Colonic mucosa (tissue), 4 donors: ENCODE measurements at places on chromosomes 11 and 22.

DNA sequence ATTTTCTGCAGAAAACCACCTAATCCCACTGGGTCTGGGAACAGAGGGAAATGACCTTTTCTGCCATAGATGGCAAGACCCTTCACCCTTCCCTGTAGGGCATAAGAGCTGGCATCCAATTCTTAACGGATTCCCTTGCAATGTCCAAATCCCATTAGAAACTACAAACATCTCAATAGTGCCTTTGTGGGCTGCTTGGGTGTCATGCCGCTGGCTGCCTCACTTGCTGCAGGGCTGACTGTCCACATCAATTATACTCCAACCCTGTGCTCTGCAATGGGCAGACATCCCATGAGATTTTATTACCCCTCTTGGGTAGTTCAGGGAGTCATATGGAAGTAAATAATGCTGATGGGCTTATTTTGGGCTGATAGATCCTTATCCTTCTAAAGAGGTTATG is 7.3 kb downstream of the GRAP2 start:
- peaks cover 4% of the 10 kb centered on the region for H3K27me3 ChIP-seq
- H3K4me3 ChIP-seq: no peak overlapping the region
- H3K27ac ChIP-seq: no peak overlapping the region
- DNase-seq: no peak
- no peaks in the 10 kb centered on the region for H3K4me1 ChIP-seq

- no peaks in the 10 kb centered on the region for H3K27me3 ChIP-seq
- peak overlapping the region; percentile 97 for H3K27ac ChIP-seq
- H3K4me1 ChIP-seq: peaks cover 18% of the 10 kb centered on the region
- no peak for DNase-seq
Measured at GRCh38 chr11:10900681-10901415, 43.0 kb upstream of the ZBED5 start.

- H3K4me1 ChIP-seq: no peaks in the 10 kb centered on the region
- H3K27ac ChIP-seq: no peak overlapping the region
- no peak for DNase-seq
Measured at GRCh38 chr11:44404301-44404700, 94.4 kb upstream of the ALX4 start.

DNA sequence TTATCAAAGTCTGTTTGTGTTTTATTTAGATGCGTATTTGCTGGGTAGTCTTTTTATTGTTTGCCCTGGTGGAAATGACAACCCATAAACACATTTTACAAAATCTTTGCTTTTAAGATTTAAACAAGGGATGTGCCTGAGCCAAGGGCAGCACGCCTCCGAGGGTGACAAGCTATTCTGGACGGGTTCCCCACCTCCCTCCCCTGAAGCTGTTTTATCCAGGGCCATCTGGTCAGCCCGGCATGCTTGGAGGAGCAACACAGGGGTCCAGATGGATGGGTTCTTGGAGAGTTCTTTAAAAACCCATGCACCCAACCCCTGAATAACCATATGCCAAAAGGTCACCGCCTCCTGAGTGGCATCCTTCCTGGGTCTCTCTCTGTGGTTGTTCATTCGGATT is 408.9 kb downstream of the OPCML start:
- no peaks in the 10 kb centered on the region for H3K4me1 ChIP-seq
- no peak for DNase-seq
- H3K27ac ChIP-seq: no peak overlapping the region
- no peaks in the 10 kb centered on the region for H3K27me3 ChIP-seq
- no peak overlapping the region for H3K4me3 ChIP-seq

DNA sequence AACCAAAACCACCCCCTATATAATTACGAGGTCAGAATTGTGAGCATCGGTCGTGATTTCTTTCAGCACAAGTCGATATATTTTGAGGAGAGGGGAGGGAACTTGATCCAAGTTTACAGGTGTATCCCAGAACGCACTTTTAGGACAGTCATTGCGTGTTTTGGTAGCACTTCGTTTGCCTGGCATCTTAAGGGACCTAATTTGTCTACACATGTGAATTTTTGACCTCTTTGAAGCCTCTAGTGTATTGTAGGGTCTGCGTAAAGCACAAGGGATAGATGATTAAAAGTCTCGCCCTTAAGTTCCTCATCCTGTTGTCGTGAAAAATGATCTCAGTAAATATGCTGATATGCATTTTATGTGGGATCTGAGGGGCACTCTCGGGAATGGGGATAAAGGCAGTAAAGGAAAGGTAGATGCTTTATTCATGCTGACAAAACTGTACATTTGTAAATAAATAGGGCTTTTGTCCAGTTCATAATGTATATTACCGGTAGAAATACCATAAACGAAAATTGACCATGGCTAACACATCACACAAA is 632 bp upstream of the CCDC34 start:
- H3K27me3 ChIP-seq: no peaks in the 10 kb centered on the region
- peak overlapping the region; percentile 79 for H3K4me3 ChIP-seq
- no peak for DNase-seq
- peak overlapping the region; percentile 57 for H3K27ac ChIP-seq
- no peaks in the 10 kb centered on the region for H3K36me3 ChIP-seq
- peaks cover 10% of the 10 kb centered on the region for H3K4me1 ChIP-seq

GRCh38 chr11:114892381-114893197 is 214.3 kb downstream of the NXPE2 start:
- H3K4me3 ChIP-seq: no peak overlapping the region
- no peak overlapping the region for H3K27ac ChIP-seq
- no peaks in the 10 kb centered on the region for H3K4me1 ChIP-seq
- H3K36me3 ChIP-seq: no peaks in the 10 kb centered on the region
- no peaks in the 10 kb centered on the region for H3K27me3 ChIP-seq
- peak; percentile 28 for DNase-seq

DNA sequence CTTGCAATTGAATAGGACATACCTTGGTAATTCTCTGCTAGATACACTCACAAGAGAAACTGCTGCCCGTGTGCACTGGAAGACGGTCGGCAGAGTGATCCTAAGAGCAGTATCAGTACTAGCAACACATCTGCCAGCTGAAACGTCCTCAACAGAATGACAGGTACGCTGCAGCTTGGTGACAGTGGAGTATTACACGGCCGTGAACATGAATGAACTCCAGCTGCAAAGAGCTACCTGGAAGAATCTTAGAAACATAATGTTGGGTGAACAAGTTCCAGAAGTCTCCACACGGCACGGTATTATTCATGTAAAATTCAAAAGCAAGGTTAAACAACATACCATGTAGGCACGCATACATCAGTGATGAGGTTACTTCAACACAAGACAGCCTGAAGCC is 44.4 kb downstream of the TPCN2 start:
- no peak overlapping the region for H3K4me3 ChIP-seq
- DNase-seq: no peak
- no peaks in the 10 kb centered on the region for H3K27me3 ChIP-seq
- H3K36me3 ChIP-seq: no peaks in the 10 kb centered on the region
- H3K4me1 ChIP-seq: no peaks in the 10 kb centered on the region

DNA sequence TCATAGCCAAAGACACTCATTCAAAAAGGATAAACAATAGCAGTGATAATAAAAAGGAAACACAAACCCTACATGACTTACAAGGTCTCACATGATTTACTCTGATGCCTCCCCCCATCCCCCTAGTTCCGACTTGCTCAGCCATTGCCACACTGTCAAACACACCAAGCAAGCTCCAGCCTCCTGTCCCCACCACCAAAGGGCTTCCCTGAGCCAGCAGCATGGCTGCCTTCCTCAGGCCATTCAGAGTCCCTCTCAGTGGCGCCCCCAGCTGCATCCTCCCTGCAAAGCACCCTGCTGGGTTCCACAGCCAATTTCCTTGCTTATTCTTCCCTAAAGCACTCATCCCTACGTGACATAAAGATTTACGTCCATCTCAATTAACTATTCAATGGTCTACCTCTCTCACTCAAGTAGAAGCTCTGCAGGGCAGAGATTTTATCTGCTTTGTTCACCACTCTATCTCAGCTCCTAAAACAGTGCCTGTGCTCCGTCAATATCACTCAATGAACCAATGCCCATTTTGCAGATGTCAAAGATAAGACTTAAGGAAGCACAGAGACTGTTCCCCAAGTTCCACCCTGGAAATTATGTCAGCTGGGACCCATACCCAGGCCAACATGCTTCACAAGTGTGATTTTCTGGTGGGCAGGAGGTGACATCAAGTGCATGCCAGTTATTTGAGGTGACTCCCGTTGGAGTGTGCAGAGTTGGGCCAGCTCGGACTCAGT is 106.9 kb downstream of the SYN3 start:
- no peaks in the 10 kb centered on the region for H3K4me1 ChIP-seq
- H3K36me3 ChIP-seq: no peaks in the 10 kb centered on the region
- H3K27me3 ChIP-seq: no peaks in the 10 kb centered on the region

GRCh38 chr11:62536301-62536957 is 10.2 kb downstream of the AHNAK start:
- H3K4me1 ChIP-seq: peaks cover 37% of the 10 kb centered on the region
- no peak overlapping the region for H3K27ac ChIP-seq
- H3K36me3 ChIP-seq: peaks cover 41% of the 10 kb centered on the region
- DNase-seq: no peak
- no peaks in the 10 kb centered on the region for H3K27me3 ChIP-seq

DNA sequence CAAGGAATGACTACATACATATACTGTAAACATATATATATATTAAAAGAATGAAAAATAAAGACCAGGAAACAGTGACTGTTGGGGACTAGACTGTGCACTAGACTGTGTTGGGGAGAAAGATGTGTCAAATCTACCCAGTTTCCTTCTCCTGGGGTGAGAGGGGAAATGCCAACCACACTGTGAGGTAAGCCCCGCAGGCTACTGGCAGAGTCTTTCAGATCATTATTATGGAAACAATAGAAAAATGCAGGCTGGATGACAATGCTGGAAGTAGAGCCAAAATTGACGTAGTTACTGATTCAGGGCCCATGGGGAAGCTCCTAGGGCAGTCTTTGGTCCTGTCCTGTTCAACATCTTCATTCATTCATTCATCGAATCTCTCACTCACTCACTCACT is 101.4 kb downstream of the C11orf58 start:
- DNase-seq: no peak
- H3K4me1 ChIP-seq: no peaks in the 10 kb centered on the region
- H3K27me3 ChIP-seq: no peaks in the 10 kb centered on the region
- H3K27ac ChIP-seq: no peak overlapping the region
- peaks cover 5% of the 10 kb centered on the region for H3K36me3 ChIP-seq

- no peak overlapping the region for H3K27ac ChIP-seq
- no peak overlapping the region for H3K4me3 ChIP-seq
- H3K27me3 ChIP-seq: no peaks in the 10 kb centered on the region
- no peak for DNase-seq
- H3K36me3 ChIP-seq: no peaks in the 10 kb centered on the region
- H3K4me1 ChIP-seq: no peaks in the 10 kb centered on the region
Measured at GRCh38 chr11:13786688-13787087, 118.2 kb downstream of the FAR1 start.

- no peak for DNase-seq
- no peaks in the 10 kb centered on the region for H3K36me3 ChIP-seq
- H3K4me3 ChIP-seq: no peak overlapping the region
- H3K4me1 ChIP-seq: peaks cover 39% of the 10 kb centered on the region
- no peaks in the 10 kb centered on the region for H3K27me3 ChIP-seq
- H3K27ac ChIP-seq: peak overlapping the region; percentile 60
Measured at GRCh38 chr11:128471138-128471661, 116.2 kb downstream of the ETS1 start.

GRCh38 chr11:67662835-67663531 is 11.4 kb downstream of the ALDH3B2 start:
- H3K36me3 ChIP-seq: no peaks in the 10 kb centered on the region
- no peak overlapping the region for H3K4me3 ChIP-seq
- no peak overlapping the region for H3K27ac ChIP-seq
- no peaks in the 10 kb centered on the region for H3K4me1 ChIP-seq
